ENCODE measurements at places on chromosomes 16 and 17.

- no peak for DNase-seq
Observed at GRCh38 chr16:70561623-70562022, 38.0 kb downstream of the SF3B3 start.

DNA sequence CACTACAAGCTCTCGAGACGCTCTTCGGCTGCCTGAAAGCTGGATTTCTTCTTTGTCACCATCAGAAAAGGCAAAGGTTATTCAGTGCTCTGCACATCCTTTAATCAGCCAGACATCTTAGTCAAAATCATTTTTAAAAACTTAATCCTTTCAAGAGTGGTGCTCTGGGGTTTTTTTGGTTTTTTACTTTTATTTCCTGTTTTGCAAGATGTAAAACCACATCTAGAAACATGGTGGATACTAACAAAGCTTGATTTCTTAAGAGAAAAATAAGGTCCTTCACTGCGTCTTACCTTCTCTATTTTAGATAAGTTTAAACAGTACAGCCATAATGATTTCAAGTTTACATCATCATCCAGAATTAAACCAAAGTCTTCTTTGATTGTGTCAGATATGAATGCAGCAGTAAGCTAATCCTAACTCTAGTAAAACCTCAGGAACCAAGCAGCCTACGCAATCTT lies 6.3 kb downstream of the ANKRD11 start:
- DNase-seq = no peak

DNA sequence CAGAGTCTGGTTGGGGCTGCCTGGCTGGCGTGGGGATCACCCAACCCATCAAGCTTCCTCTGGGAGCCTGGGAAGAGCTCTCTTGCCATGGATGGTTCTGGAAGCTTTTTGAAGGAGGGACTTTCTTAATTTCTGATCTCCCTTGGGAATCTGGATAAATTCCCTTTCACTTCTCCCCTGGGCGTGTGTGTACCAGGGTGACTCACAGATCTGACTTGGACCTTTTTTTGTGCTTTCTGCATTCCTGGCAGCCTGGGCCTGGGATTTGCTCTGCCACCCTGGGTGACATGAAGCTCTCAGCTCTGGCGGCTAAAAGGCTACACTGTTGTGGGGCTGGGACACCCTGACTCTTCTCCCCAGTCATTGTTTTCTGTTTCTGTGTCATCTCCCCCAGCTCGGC lies 70.1 kb downstream of the ABCC1 start:
- DNase-seq = no peak

GRCh38 chr16:72092832-72093447 lies 480 bp downstream of the TXNL4B start:
- DNase-seq = peak; percentile 53

DNA sequence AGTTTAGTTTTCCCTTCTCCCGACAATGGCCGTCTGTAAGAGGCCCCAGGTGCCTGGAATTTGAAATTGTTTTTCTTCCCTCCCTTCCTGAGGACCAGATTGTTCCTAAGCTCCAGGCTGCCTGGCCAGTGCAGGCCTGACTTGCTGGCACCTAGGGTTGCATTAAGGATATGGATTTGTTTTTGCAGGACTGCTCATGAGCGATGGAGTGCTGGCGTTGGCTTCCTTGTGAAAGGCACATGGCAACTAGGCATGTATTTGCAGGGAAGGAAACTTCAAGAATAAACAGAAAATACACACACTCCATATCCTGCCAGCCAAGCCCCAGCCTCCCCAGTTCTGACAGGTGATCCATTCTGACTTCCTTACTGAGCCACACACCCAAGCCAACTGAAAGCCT lies 25.5 kb upstream of the SOX9 start:
- DNase-seq = no peak

DNA sequence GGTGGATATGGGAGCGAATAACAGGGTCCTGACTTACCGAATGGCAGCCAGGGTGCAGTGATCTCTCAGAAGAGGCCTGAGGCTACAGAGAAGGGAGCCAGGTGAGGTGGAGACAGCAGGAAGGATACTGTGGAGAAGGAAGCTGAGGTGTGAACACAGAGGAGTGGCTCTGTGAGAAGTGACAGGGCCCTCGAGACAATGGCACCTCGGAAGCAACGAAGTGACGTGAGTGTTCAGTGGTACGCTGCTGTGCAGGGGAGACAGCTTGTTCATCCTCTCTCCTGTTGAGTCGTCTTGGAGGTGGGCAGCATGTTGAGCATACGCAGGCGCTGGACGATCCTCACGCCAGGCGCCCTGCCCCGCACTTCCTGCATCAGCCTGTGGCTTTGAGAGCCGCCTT lies 390.3 kb downstream of the CPPED1 start:
- no peak for DNase-seq

DNA sequence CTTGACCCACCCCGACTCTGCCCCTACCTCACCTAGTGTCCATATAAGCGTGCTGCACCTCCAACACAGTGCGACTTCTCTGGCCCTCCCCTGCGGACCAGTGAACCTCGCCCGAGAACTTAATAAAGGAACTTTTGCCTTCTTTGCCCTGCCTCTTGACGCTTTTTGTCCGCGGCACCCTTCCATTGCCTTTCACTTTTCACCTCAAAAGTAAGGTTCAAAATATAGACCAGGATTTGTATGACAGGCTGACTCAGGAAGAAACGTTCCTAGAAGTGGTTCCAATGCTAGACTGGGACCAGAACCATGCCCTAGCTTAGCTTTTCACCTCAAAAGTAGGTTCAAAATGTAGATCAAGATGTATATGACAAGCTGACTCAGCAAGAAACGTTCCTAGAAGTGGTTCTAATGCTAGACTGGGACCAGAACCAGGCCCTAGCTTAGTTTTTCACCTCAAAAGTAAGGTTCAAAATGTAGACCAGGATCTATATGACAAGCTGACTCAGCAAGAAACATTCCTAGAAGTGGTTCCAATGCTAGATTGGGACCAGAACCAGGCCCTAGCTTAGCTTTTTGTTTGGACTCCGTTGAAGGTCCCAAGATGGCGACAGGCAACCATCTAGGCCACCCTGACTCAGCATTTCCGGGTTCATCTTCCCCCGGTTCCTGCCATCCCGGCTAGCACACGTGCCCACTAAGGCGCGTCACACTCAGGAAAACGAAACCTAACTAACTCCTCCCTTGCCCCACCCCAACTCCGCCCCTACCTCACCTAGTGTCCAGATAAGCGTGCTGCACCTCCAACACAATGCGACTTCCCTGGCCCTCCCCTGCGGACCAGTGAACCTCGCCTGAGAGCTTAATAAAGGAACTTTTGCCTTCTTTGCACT lies 51.0 kb upstream of the TMEM97 start:
- no peak for DNase-seq

DNA sequence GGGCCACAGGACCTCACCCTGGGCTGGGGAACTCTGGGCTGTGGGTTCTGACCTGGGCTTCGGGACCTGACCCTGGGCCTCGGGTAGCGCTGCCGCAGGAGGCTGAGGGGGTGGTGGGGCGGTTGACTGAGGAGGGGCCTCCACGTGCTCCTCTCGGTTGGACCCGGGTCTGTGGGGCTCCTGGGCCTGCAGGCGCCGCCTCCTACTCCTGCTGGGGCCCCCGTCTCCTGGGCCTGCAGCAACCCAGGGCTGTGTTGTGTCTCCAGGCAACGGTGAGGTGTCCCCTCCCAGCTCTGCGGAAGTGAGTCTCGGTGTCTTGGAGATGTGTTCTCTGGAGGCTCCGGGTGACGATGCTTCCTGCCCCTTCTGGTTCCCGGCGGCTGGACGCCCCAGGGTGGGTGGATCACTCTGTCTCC lies 41.5 kb upstream of the GNG13 start:
- no peak for DNase-seq

GRCh38 chr16:70634861-70635260 lies 11.5 kb upstream of the IL34 start:
- no peak for DNase-seq

- DNase-seq = no peak
Observed at GRCh38 chr17:73387746-73388577, 76.2 kb upstream of the CDC42EP4 start.

DNA sequence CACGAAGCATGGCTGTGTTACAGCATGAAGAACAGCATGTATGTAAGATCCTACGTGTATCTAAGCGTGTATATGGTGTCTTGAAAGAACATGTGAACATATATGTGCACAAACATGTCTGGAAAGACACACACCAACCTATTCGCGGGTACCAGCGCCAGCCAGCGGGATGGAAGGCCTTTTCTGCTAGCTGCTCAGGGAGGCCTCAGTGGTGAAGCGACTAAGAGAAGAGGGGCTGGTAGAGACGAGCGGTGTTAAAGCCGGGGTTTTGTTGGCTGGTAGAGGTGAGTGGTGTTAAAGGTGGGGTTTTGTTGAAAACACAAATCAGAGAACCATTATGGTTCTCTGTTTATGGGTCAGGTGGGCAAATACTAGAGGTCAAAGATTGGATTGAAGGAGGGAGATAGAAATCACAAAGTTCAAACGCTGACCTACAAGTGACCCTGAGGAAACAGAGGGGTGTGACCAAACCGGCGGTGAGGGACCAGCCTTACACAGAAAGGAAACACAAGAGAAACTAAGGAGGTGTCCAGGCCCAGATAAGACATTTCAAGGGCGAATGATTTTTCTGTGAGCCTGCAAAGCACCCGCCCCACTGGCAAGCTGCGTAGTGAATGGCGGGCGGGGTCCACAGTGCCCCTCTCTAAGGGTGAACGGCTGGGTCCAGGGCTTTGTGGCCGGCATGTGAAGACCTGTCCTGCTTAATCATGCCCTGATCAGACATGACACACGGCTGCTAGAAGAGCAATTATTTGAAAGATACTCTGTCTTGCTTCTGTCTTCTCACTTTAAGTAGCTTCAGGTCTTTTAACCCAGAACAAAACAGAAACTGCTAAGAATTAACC lies 8.1 kb downstream of the ZCCHC14 start:
- no peak for DNase-seq

- DNase-seq = no peak
Observed at GRCh38 chr17:69734656-69735055, 320.2 kb downstream of the MAP2K6 start.

- DNase-seq = peak; percentile 39
Observed at GRCh38 chr17:7858522-7858810, 663 bp downstream of the CYB5D1 start.

DNA sequence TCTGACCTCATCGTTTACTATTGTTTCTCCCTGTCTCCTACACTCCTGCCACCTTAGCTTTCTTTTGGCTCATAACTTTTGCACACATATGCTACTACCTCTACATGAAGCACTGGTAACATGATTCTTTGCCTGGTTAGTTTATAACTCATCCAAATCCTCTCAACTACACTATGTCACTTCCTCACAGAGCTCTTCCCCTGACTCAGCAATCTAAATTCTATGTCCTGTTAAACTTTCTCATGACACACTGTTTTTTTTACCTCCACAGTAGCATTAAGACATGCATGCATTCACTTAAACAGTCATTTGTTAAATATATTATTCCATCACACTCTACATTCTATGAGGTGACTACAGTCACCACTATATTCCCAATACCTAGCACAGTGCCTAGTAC lies 19.7 kb downstream of the APPBP2 start:
- DNase-seq = no peak

GRCh38 chr17:58513965-58514769 lies at the start of gene MTMR4:
Gene MTMR4, minus strand, starts transcription at chr17:58514638. Its CDS starts 231 bp downstream, at chr17:58514407.
- DNase-seq = peak; percentile 87

GRCh38 chr16:73166947-73167550 lies 119.1 kb upstream of the ZFHX3 start:
- DNase-seq = no peak

DNA sequence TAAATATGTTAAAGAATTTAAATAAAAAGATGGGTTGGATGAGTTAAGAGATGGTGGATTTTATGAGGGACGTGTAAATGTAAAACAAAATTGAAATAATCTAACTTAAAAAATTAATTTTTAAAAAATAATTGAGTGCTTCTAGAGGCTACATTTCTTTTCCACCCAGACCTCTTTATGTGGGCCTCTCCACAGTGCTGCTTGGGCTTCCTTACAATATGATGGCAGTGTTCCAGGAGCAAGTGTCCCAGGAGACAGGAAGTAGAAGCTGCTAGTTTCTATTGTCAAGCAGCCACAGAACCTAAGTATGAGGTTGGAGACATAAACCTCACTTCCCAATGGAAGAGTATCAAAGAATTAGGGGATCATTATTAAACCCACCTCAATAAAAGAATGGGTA lies 205.7 kb upstream of the CPHXL start:
- no peak for DNase-seq

DNA sequence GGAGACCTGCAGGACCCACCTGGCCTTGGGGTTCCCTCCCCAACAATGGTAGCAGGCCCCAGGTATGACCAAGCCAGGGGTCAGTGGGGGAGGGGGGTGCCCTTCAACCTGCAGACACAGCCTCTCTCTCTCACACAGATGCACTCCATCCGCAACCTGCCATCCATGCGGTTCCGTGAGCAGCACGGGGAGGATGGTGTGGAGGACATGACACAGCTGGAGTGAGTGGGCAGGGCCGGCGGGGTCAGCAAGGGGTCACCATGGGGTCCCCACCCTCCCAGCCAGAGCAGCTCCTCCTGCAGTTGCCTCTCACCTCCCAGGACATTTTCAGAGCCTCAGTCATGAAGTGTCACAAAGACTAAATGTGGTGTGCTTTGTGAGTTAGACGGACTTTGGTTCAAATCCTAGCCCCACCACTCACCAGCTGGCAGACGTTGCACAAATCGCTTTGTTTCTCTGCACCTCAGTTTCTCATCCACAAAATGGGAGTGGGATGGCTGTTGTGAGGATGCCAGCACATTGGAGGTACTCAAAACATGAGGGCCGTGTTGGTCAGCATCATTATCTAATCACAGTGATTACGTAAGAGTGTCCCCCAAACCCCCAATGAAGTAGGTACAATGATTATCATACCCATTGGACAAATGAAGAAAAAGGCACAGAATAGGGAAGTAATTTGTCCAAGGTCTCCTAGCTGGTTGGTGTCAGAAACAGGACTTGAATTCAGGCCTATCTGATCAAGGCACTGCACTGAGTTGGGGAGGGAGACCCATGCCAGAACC lies 16.0 kb downstream of the MYO15A start:
- DNase-seq = no peak

DNA sequence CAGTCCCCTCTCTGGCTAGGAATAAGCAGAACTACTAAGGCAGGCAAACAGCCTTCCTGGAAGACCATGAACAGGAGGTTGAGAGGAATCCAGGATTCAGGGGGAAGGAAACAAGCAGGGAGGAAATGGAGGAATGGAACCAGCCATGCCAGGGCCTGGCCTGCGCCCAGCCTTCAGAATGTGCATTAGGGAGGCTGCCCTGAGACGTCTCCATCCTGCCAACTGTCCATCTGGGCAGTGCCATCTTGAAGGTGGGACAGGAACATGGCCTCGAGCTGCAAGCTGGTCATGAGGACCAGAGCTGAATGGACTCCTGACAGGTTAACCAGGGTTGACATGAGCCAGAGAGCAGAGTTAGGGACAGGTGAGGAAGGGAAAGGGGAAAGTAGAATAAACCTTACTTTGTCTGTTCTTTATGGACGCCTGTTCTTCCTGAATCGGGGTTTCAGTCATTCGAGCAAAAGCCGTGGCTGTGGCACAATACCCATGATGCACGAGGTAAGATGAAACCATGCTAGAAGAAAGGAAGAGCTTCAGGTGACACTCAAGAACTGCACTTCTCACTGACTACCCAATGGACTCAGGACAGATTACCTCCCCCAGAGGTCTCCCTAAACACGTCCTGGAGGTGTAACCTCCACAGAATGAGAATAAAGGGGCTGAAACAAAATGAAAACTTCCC lies 12.1 kb upstream of the GFOD2 start:
- DNase-seq = no peak

GRCh38 chr17:18093616-18094408 lies 6.1 kb downstream of the DRG2 start:
- DNase-seq = no peak

- DNase-seq = no peak
Observed at GRCh38 chr17:80816241-80817103, 175.2 kb upstream of the CHMP6 start.

All from ovary (tissue), 10 donors.